ENCODE measurements at places on chromosomes 2 and 18.

DNA sequence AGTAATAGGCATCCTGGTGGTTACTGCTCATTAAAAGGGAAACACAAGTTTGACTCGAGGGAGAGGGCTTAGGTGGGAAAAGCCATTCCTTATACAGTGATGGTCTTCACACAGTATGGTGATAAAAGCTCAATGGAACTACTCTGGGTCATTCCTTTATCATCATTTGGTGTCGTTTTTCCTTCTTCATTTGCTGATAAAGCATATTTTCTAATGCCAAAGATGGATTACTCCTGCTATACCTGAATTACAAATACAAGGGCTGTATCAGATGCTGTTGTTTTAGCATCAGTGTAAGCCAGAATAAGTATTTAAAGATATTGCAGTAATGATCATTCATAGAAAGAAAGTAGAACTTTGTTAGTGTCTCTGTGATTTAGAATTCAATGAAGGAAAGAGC lies 563.7 kb downstream of the PLCL1 start:
- DNase-seq = no peak

- DNase-seq = peak; percentile 34
Observed at GRCh38 chr2:164538240-164538866, 82.9 kb downstream of the GRB14 start.

DNA sequence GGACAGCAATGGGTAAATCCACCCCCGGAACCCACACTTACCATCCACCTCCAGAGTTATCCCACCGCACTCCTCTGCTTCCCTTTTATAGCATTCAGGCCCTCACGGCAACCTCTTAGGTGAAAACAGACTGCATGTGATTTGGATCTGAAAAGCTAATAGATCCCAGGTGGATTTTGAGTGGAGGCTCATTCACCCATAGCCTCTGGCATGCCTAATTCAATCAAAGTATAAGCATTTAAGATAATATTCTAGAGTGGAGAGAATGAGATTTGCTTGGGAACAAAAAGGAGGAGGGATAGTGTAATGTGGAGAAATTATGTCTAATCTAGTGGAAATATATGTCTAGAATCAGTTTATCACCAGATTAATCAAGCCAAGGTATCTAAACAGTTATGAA lies 17.1 kb downstream of the SLC14A1 start:
- no peak for DNase-seq

DNA sequence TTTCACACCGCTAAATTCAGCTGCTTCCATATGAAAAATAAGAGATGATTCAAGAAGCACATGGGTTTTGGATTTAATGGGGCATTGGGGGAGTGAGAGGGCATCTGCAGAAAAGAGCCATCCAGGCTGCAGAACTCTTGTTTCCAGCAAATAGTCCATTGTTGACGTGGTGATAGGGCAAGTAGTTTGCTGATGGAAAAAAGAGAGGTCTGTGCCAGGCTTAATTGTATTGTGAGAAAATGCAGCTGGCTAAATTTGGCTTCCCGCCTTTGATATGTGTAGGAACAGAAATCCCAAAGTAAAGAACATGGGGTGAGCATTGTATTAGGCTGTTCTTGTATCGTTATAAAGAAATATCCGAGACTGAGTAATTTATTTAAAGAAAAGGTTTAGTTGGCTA lies 199.5 kb downstream of the SETBP1 start:
- DNase-seq = no peak

GRCh38 chr2:134692499-134692898 lies 26.3 kb downstream of the TMEM163 start:
- peak; percentile 38 for DNase-seq

GRCh38 chr2:99864561-99865553 lies 277.5 kb downstream of the AFF3 start:
- no peak for DNase-seq

- DNase-seq = peak; percentile 42
Observed at GRCh38 chr2:79219383-79219988, 59.9 kb upstream of the REG3A start.

- no peak for DNase-seq
Observed at GRCh38 chr18:59736061-59736460, 38.8 kb upstream of the CCBE1 start.

GRCh38 chr2:10783421-10783820 lies 29.2 kb downstream of the PDIA6 start:
- DNase-seq = no peak

GRCh38 chr2:80058562-80058961 lies 246.0 kb downstream of the LRRTM1 start:
- DNase-seq = no peak

DNA sequence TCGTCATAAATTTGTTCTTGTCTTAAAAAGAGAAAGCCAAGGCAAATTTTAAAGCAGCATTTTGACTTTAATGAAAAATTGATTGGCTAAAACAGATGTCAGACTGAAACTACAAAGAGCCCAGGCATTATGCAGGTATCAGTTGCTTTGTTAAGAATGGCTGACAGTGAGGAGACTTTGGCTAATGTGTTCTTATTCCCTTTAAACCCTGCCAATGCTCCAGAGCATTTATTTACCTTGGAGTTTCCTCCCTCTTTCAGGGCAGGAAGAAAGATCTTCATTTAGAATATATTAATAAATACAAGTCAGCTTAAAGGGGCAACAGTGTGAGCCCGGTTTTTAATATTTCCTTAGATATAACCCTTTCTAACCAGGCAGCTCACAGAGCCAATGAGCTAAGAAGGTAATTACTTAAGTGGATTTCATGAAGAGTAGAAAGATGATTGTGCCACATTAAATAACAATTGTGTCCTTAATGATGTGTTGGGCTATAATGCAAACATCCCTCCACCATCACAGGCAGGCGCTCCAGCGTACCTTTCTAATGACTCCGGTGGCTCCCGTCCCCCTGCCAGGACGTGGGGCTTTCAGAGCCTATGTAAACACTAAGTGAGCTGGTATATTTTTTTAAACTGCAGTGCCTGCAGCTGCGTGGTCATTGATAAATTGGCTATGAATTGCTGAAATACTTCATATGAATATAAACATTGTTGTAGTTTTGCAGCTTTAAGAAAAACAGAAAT lies 349.4 kb upstream of the POU3F3 start:
- no peak for DNase-seq

DNA sequence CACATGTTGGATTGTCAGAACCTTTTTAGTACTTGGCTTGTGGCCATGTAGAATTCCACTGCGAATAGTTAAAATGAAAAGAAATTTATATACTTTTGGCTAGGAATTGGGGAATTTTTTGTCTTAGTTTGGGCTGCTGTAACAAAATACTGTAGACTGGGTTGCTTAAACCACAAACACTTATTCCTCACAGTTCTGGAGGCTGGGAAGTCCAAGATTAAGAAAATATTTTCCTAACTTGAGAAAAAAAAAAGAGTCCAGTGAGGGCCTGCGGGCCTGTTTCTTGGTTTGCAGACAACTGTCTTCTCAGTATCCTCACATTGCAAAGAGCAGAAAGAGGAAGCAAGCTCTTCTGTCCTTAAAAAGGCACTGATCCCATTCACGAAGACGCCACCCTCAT lies 81.9 kb downstream of the CD226 start:
- no peak for DNase-seq

DNA sequence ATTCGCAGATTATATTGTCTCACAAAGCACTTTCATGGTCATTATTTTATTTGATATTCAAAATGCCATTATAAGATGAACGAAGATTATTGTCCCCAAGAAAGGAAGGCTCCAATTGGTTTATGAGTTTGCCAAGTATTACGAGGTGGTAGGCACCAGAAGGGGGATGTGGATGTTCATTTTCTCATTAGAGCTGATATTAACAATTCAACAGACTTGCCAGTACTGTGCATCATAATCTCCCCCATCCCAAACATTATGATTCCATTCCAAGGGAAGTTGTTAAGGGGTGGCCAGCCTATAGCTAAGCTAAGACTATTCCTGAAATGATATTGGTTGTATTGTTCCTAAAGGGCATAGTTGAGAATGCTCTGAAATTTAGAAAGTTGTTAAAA lies 257.7 kb downstream of the PRKCE start:
- DNase-seq = no peak

DNA sequence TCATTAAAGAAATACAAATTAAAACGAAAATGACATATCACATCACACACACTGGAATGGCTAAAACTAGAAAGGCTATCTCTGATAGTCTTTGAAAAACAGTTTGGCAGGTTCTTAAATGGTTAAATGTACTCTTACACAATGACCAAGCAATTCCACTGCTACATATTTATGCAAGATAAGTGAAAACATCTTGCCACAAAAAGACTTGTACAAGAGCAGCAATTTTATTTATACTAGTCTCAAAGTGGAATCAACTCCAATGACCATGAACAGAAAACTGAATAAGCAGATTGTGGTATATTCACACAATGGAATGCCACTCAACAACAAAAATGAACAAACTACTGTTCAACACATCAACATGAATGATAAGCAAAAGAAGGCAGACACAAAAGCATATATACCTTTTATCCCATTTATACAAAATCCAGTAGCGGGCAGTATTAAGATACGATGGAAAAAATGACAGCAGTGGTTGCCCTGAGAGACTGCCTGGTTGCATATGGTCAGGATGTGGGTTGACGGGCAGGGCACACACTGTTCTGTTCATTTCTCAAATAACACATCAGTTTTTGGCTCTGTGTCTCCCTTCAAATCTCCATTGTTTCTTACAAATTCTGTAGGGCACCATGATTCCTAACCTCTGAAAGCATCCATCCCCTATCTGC lies 25.4 kb downstream of the SP100 start:
- no peak for DNase-seq

DNA sequence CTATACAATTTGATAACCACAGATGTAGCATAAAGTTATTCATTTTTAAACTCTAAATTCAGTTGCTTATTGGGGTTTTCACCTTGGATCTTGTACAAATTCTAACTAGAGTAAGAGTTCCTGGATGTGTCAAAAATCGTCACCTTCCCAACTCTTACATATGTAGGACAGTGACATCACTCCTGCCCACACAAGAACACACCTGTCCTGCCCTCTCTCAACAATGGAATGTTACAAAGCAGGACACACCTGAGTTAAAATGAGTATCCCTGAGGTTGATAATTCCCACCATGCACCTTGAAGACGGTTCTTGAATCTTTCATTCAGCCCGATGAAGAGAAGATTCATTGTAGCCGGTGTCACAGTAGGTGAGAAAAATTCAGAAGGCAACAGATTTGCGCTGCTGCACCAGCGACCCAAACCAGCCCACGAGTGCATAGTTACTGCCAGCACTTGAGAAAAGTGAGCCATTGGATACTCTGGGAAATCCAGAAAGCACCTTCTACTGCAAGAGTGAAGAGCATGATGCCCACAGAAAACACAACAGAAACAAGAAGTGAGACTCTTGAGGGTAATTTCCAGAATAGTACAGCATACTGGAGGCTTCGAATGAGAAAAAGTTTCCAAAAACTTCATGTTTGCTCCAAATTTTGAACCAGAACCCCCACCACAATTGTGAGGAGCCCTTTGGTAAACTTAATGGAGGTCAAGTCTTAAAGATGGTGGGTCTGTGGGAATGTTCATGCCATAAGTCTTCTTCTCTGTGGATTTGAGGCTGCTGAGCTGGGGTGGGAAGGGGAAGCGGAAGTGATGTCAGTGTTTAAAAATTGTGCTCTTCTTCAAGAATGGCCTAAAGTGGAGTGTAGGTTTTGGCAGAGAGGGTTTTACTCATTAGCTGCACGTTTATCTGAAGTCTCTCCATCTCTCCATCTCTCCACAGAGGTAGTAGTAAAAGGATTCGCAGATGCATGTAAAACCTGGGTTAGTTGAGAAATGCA lies 34.7 kb upstream of the ADAM23 start:
- peak; percentile 31 for DNase-seq

- DNase-seq = no peak
Observed at GRCh38 chr2:70691497-70692140, 76.4 kb downstream of the ADD2 start.

- no peak for DNase-seq
Observed at GRCh38 chr2:186456941-186457340, 29.1 kb upstream of the ZC3H15 start.

- DNase-seq = no peak
Observed at GRCh38 chr18:61765097-61765496, 127.7 kb downstream of the RNF152 start.

DNA sequence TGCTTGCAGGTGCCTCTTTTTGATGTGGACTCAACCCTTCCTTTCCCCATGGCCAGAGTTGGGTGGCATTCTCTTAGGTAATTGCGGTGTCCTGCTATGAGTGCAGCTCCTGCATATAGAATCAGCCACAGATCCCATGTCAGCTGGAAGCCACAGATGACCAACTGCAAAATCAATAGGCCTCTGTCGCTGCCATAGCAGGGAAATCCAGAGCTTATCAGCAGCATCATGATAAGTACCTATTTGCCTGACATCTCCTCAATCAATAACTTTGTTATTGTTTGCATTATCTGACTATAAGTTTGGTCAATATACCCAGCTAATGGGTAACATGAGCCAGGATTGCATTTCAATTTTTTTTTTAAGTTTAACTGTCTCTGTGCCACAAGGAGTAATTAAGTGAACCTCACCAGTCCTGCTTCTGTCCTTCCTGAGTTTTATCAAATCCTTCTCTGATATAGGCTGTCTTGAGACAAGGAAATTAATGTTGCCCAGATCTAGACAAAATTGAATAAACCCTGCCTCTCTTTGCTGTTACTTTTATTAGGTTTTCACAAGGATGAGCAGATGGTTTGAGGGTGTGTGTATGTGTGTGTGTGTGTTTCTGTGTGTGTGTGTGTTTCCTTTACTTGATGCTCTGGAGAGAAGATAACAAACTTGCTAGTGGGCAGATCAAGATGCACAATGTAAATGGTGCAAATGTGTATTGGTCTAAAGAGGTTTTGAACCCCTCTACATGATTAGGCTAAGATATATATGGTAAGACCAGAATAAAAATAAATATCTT lies 59.6 kb upstream of the CREB1 start:
- DNase-seq = no peak

GRCh38 chr2:37570773-37571586 lies 100.5 kb downstream of the CDC42EP3 start:
- DNase-seq = peak; percentile 28

DNA sequence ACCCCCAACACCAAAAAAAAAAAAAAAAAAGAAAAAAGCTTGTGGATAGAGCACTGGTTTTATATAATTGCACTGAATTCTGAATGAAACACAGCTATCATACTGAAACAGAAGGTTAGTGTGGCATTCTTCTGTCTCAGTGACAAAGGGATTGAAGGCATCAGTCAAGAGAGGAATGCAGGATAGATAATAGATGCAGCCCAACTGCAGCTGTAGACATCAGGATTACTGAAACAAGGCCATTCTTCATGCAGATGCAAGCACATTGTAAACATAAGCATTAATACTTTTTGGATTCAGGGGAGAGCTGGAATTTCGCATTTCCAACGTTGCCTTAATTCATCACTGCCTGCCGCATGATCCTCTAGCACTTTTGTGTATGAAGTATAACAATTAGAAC lies 897.4 kb upstream of the KLHL29 start:
- DNase-seq = no peak
